SJCRH30 (cell line): ENCODE measurements at places on chromosomes 1 and 21. TPM values are rescaled to one million over a fixed set of nuclear protein-coding genes. Genes with fewer than 3 reads are reported as not detected.
A peak's percentile ranks its signal among the peaks of the same experiment; 100 is the strongest.

- H3K27ac ChIP-seq: no peak overlapping the region
- no peak overlapping the region for H3K4me3 ChIP-seq
- peaks cover 6% of the 10 kb centered on the region; the same call in 1 of the 2 replicates for H3K36me3 ChIP-seq
- no peaks in the 10 kb centered on the region for H3K27me3 ChIP-seq
- peaks cover 15% of the 10 kb centered on the region for H3K4me1 ChIP-seq
Measured at GRCh38 chr21:45289134-45289533, 1.4 kb upstream of the POFUT2 start.

- no peak overlapping the region for H3K27ac ChIP-seq
- H3K27me3 ChIP-seq: no peaks in the 10 kb centered on the region
- DNase-seq: peak; percentile 57
Measured at GRCh38 chr1:27391511-27392095, 819 bp upstream of the GPR3 start.

GRCh38 chr1:153490272-153491051, 30.0 kb upstream of the S100A7 start:
- H3K27ac ChIP-seq: no peak overlapping the region
- H3K4me1 ChIP-seq: peaks cover 11% of the 10 kb centered on the region; the same call in 1 of the 2 replicates
- H3K27me3 ChIP-seq: no peaks in the 10 kb centered on the region; the same call in 1 of the 2 replicates

- H3K4me3 ChIP-seq: no peak overlapping the region
- no peaks in the 10 kb centered on the region for H3K4me1 ChIP-seq
- peak; percentile 54 for DNase-seq
- no peaks in the 10 kb centered on the region for H3K36me3 ChIP-seq
Measured at GRCh38 chr21:25421321-25422028, 185.8 kb downstream of the MRPL39 start.

Gene IL19
- not detected in 2 replicates for total RNA-seq
